T-helper 1 cell (primary cell): ENCODE measurements at places on chromosomes 2 and 18.
A peak's percentile ranks its signal among the peaks of the same experiment; 100 is the strongest.

DNA sequence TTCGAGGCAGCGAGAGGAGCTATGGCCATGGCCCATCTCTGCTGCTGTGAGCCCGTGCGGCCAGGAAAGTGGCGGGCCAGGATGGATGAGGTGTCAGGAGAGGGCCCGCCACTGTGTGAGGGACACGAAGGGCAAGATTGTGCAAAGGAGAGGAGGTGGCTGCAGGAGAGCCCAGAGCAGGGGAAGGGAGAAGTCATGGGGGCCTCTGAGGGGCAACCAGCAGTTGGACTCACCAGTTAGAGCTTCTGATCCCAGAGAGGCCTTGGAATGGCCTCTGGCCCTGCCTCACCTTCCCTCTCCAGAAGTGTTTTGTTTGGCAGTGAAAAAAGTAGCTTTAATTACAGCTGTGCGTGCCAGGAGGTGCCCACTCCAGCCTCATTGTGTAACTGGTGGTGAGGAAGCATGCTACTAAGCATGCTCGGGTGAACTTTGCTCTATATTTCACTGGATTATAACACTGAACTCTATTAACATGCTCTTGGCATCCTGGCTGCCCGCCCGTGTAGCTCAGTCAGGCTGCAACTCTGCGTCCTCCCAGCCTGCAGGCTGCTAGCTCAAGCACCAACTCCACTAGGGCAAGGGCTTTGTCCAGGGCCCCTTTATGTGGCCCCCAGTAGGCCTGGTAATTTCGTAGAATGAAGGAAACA is 34.2 kb downstream of the IMPA2 start:
- no peak for DNase-seq

GRCh38 chr18:44725300-44726058 is 44.8 kb downstream of the SETBP1 start:
- peak; percentile 14 for DNase-seq

DNA sequence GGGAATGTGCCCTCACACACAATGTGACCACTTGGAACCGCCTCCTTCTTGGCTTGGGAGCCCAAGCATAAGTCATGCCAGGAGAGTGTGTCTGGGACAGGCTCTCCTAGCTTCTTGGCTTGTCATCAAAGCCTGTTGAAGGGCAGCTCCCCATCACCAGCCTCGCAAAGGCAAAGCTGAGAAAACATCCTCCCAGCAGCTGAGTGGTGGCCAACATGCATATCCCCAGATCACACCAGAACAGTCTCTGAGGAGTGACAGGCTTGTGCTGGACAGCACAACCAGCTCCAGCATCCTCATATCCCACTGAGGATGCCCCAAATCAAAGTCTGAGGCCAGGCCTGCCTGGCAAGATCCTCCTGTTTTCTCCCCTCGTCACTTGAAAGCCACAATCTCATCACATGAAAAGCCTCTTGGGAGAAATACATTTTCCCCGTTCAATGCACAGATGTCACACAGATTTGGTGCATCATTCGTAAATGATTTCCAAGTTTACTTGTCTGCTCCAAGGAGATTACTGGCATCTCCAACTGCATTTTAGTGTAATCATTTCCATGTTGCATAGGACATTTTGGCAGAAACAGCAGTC is 269.3 kb downstream of the TTC32 start:
- DNase-seq, result no peak

DNA sequence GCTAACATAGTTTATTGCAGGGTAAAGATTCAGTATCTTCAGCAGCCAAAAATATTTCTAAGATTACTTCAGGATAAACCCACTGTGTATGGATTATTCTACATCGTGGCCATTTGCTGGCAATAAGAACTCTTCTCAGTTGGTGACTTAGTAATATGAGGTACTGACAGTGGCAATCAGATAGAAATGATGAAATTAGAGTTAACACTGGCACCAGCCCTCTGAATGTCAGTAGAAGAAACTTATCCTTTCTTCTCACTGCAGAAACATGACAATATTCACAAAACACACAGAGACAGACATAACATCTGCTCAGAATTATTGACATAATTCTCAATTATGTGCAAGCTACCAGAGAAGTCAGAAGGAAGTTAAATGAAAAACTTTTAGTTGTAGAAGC is 246.3 kb upstream of the COL3A1 start:
- DNase-seq, result no peak

GRCh38 chr2:44825702-44826101 is 115.8 kb upstream of the SIX3 start:
- no peak for DNase-seq

DNA sequence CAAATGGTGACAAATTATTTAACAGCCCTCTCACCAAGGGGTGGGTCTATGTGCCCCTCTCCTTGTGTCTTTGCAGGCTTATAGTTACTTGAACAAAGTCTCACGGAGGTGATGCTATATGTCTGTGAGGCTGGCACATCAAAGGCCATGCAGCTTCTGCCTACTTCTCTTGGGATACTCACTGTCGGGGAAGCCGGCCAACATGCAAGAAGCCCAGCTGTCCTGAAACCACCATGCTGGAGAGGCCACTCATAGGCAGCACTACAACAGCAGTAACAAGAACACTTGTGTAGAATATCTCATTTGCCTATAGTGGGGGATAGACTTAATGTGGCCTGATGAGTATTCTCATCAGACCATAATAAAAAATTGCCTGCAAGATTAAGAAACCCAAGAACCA is 233.7 kb upstream of the NCKAP5 start:
- DNase-seq, result no peak

DNA sequence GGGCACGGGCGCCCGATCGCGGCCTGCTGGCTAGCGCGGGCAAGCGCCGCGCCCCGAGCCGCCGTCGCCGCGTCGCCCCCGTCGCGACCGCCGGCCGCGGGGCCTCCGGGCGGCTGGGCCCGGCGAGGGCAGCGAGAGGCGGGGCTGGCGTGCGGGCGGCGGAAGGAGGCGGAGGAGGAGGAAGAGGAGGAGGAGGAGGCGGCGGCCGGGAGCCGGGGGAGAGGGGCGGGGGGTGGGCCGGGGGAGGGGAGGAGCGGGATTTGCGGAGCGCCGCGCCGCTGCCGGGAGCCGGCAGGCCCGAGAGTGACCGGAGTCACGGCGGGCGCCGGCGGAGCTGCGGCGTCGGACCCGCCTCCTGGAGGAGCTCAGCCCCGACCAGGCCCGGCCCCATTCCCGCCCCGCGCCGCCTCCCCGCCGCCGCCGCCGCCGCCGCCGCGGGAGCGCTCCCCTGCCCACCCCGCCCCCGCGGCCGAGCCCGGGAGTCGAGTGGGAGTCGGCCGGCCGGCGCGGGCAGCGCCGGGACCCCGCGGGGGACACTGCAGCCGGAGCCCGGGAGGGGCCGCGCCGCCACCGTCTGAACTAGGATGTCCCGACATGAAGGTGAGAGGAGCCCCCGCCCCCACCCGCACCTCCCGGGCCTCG is at the start of gene KCMF1:
TSS of gene KCMF1 (plus strand) at position 294 of the 642 bp plus-strand sequence. CDS start at position 585, 291 bp downstream.
- peak; percentile 61 for DNase-seq

- no peak for DNase-seq
Measured at GRCh38 chr2:170264865-170265264, 86.9 kb downstream of the MYO3B start.

GRCh38 chr2:137000811-137001210 is 235.5 kb downstream of the THSD7B start:
- DNase-seq, result no peak

GRCh38 chr2:15818318-15818753 is 122.0 kb upstream of the MYCN start:
- no peak for DNase-seq

DNA sequence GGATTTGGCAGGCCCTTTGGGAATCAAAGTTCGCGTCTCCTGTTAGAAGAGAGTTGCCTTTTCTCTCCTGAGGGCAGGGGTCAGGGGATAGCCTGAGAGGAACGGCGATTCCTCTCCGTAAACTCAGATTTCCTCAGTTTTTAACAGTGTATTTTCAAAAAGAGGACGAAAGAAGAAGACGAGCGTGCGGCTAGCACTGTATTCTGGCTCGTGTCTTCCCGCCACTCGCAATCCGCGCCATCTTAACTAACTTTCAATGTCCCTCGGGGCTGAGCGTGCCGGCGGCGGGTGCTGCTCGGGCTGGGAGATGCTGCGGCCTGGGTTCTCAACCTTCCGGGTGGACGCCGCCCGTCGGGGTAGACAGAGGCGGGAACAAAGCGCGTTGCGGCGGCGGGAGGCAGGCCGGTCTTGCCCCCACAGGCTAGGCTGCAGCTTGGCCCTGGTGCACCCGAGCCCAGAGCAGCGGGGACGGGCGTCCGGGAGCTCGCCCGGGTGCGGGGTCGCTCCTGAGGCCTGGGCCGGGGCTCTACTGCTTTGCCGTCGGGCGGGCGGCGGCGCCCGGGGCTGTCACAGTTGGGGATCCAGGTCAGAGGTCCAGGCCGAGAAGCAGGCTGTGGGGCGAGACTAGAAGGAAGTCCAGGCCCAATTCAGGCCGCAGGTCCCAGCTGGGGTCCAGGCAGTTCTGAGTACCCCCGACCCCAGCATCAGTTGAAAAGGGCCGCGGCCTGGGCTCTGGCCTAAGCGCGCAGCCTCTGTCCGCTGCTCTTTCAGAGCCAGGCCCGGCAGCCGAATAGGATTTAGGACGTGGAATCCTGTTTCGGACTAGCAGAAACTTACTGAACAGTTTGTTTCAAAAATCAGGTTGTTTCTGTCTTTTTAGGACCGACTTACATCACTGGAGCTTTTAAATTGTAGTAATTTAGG is 11.8 kb downstream of the TBR1 start:
- DNase-seq, result no peak

GRCh38 chr2:241066171-241066892 is 35.8 kb downstream of the MTERF4 start:
- DNase-seq, result peak; percentile 11

- no peak for DNase-seq
Measured at GRCh38 chr2:163664610-163665009, 71.2 kb downstream of the FIGN start.

DNA sequence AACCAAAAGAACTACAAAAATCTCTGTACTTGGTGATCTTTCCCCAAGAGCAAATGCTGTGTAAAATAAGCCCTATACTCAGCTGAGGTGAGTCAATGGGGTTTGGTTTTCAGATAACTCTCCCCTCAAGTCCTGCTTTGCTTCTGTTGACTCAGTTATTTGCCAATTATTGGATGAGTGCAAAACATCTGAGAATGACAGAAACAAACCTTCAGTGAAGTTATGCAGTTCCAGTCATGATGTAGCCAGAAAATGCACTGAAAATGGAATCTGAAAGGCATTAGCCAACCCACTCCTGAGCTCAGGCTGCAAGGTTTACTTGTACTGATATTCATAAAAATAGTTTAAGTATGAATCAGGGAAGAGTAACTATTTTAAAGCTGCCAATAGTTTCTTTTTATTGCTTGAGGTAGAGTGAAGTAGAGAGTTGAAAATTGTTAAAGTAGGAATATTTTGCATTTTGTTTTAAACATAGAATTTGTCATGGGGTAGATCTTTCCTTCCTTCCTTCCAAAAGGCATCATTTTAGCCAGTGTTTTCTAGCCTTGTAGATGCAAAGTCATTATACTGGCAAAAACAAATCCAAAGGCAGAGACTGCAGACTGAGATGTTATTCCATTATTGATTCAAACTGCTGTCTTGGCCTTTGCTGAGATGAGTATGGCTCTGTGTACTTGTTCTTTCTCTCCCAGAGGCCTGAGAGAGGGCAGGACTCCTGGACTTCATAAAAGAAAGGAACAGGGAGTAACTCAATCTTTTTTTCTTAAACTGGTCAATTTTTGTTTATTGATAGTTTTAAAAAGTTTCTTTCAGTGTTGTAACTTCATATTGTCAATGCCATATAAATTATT is 215.3 kb downstream of the RND3 start:
- DNase-seq, result no peak

- DNase-seq, result no peak
Measured at GRCh38 chr18:13165636-13166423, 52.7 kb upstream of the LDLRAD4 start.

DNA sequence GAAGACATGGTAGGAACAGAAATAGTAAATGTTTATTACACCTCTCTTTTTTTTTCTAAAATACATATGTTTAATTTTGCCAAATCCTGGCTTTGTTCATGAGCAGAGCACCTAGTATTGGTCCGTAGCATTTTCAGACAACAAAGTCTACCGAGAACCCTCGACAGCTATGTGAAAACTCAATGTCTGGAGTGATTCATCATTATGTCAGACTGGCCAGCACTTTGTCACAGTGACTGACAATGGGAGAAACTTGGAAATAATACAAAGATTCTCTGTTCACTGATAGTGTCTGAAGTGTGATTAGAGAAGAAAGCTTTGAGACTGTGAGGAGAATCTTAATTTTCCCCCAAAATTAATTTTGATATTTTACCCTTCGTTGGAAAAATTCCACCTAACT is 143.0 kb downstream of the HNMT start:
- no peak for DNase-seq

- no peak for DNase-seq
Measured at GRCh38 chr2:17272652-17273525, 245.4 kb downstream of the RAD51AP2 start.

- DNase-seq, result peak; percentile 51
Measured at GRCh38 chr2:11750422-11750821, 4.0 kb downstream of the LPIN1 start.

- DNase-seq, result peak; percentile 60
Measured at GRCh38 chr2:47767880-47768609, 14.9 kb upstream of the MSH6 start.

DNA sequence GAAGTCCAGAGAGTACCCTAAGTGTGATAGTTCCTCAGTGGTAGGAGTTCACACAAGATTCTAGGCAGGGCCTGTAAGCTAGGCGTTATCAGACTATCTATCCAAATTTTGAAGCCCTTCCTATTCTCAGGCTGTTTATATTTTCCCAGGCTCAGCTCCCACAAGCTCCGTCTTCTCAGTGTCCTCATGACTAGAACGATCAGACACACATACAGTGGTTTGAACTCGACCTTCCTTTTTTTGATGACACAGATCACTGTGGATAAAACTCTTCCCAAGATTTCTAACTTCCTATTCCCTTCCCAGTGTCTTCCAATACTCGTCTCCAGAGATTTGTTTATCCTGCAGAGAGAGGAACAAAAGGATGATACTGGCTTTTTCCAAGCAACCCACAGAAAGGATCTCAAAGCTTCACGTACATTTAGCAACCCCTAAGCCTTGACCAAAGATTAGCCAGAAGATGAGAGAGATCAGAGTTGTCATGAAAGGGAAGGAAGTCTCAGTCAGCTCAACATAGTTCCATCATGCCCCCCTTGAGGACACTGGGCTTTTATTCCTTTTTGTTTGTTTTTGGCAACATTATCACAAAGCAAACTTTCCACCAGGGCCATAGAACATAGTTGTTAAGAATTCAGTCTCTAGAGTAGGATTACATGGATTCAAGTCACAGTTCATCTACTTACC is 42.3 kb upstream of the DOK6 start:
- DNase-seq, result no peak
